ENCODE measurements at places on chromosomes 2 and 18. TPM values are rescaled to one million over a fixed set of nuclear protein-coding genes. Genes with fewer than 3 reads are reported as not detected.

PAIP2B gene
- 0.54 TPM for total RNA-seq

RNF144A gene
- total RNA-seq, result 9.6 TPM

STARD6 gene
- not detected for total RNA-seq

UBR3 gene
- 25.6 TPM for total RNA-seq

LYG2 gene
- total RNA-seq, result not detected

CDKL4 gene
- 0.81 TPM for total RNA-seq

TEKT4 gene
- not detected for total RNA-seq

VIL1 gene
- total RNA-seq, result not detected

CPSF3 gene
- total RNA-seq, result 45.0 TPM

PSMD14 gene
- total RNA-seq, result 125 TPM

LCT gene
- total RNA-seq, result not detected

TUBB8B gene
- total RNA-seq, result not detected

DPP10 gene
- total RNA-seq, result not detected

FAP gene
- total RNA-seq, result 1.5 TPM

NOL4 gene
- total RNA-seq, result under 0.01 TPM

SLC5A7 gene
- not detected for total RNA-seq

ACADL gene
- not detected for total RNA-seq

ERICH2 gene
- not detected for total RNA-seq

CABLES1 gene
- 22.7 TPM for total RNA-seq

ANKRD30B gene
- total RNA-seq, result not detected

IMPA2 gene
- total RNA-seq, result 7.1 TPM

SLC14A1 gene
- total RNA-seq, result 0.09 TPM

PTPRN gene
- total RNA-seq, result not detected
